SJCRH30 (cell line): ENCODE measurements at places on chromosomes 1 and 21.

- no peak for DNase-seq
Observed at GRCh38 chr1:91617285-91617765, 116.7 kb downstream of the CDC7 start.

GRCh38 chr1:232223183-232223708, 406.7 kb downstream of the SIPA1L2 start:
- DNase-seq: no peak

DNA sequence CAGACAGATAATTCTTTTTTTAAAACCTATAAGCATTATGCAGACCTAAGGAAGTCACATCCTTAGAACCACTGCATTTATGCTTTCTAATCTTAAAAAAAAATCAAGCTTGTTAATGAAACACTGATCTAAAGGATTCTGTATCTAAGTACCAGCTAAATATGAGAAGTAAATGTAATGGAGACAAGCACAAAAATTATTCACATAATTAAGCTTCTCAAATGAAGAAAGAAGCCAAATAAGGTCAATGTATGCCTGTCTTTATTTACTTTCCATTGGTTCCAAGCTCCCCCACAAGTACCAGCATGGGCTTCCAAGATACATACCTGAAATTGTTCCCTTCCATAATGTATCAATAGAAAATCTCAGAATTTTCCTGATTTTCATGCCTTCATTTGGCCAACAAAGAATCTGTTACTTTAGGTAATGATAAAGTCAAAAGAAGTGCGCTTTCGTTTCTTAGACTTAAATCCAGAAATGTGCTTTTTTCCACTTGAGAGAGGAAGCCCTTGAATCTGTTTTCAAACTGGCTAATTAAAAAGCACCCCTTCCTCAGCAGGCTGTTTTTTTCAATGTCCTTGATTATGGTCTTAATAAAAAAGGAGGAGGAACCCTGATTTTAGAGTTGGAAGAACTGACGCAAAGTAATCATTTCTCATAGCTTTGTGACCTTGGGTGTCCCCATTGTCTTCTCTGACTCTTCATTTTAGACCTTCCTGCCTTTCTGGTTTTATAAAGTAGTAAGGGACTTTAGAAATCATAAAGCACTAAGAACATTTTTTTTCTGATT, 3.8 kb downstream of the RGS2 start:
- no peak for DNase-seq

GRCh38 chr1:159554261-159554660, 18.5 kb upstream of the OR10J5 start:
- DNase-seq: no peak
